Neural progenitor cell (in vitro differentiated cells): ENCODE measurements at places on chromosomes 1 and 21. TPM values are rescaled to one million over a fixed set of nuclear protein-coding genes. Genes with fewer than 3 reads are reported as not detected.

GRCh38 chr1:206439205-206439604, 31.1 kb upstream of the IKBKE start:
- DNase-seq = no peak

DNA sequence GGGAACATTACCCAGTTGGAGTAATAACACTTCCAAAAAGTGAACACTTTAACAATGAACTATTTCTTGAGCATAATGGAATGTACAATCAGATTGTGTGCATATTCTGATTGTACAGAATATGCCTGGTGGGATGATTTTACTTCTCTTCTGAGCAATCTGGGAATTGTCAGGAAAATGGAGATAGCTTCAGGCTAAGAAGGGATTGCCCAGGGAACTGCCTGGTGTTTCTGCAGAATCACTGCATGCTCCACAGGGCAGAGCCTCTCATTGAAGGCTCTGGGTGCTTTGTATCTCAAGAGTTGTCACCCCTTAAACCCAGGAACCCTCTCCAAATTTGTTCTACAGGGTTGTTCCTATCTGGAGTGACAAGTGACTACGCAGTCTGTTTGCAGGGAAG, 51.2 kb downstream of the UTP25 start:
- DNase-seq = no peak

DNA sequence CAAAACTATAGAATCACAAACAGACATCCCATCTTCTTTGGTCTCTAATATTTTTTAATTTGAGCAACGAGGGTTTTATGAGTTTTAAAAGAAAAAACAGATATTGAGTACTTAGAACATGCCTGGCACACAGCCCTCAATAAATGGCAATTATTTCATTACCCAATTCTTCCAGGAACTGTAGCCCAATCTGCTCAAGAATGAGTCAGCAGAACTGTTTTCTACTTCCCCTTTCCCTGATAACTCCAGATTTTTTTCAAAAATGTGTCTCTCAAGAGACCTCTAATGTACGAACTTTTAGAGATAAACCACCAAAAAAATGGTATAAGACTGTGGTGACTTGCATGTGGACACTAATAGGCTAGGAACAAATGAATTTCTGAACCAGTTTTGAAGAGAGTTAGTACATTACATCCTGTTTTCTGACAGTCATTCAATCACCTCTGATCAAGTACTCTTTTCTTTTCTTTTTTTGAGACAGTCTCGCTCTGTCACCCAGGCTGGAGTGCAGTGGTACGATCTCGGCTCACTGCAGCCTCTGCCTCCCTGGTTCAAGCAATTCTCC, 11.5 kb downstream of the ABL2 start:
- DNase-seq = no peak

GRCh38 chr1:30998887-30999286, 66.6 kb downstream of the PUM1 start:
- DNase-seq = no peak

- peak; percentile 91 for DNase-seq
Measured at GRCh38 chr1:40783001-40783905, at the start of gene KCNQ4. TSS of gene KCNQ4 (plus strand) at chr1:40783787. CDS start at chr1:40784094, 307 bp downstream.

The CYP4Z1 gene
- total RNA-seq = not detected in 2 replicates

The LIN28A gene
- total RNA-seq = 1,311 and 1,384 TPM in 2 replicates

The HPDL gene
- total RNA-seq = 0.64 and 2.4 TPM in 2 replicates

The FGR gene
- not detected in 2 replicates for total RNA-seq

The FAM89A gene
- 1.9 and 2.1 TPM in 2 replicates for total RNA-seq

The NECTIN4 gene
- 0.06 TPM in 1 of 2 replicates, not detected in the other for total RNA-seq

The VPS13D gene
- 15.1 and 16.4 TPM in 2 replicates for total RNA-seq

The SPATA17 gene
- total RNA-seq = 1.6 and 2.1 TPM in 2 replicates

The CDK18 gene
- total RNA-seq = 14.1 and 25.5 TPM in 2 replicates
